ENCODE measurements at places on chromosomes 5 and 9.
A peak's percentile ranks its signal among the peaks of the same experiment; 100 is the strongest.

DNA sequence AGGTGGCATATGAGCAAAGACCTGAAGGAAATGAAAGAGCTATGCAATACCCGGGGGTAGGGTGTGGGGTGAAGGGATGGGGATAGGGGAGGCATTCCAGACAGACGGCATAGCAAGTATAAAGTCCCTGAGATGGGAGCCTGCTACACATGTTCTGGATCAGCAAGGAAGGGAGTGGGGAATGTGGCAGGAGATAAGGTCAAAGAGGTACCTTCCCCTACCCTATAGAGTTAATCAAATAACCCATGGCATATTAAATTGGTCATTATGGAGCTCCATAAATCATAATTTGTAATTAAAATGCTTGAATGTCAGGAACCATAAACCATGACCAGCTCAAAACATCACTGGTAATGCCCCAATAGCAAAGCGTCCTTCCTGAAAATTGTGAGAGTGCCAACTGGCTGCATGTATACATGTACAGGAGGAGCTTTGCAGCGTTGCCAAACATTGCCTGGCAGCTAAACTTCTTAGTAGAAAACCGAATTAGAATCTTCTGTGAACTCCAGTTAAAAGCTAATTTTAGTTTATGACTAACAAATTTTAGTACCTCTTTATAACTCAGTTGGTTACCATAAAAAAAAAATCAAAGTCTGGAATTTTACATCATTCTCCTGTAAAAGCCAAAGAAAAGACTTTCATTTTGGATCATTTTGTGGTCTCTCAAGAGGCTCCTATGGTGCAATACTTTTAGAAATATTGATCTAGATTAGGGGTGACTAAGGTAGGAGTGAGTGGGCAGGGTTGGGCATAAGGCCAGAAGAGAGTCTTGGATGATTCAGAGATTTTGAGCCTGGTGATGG is 4.7 kb downstream of the DNAI1 start:
- DNase-seq: peak; percentile 63

DNA sequence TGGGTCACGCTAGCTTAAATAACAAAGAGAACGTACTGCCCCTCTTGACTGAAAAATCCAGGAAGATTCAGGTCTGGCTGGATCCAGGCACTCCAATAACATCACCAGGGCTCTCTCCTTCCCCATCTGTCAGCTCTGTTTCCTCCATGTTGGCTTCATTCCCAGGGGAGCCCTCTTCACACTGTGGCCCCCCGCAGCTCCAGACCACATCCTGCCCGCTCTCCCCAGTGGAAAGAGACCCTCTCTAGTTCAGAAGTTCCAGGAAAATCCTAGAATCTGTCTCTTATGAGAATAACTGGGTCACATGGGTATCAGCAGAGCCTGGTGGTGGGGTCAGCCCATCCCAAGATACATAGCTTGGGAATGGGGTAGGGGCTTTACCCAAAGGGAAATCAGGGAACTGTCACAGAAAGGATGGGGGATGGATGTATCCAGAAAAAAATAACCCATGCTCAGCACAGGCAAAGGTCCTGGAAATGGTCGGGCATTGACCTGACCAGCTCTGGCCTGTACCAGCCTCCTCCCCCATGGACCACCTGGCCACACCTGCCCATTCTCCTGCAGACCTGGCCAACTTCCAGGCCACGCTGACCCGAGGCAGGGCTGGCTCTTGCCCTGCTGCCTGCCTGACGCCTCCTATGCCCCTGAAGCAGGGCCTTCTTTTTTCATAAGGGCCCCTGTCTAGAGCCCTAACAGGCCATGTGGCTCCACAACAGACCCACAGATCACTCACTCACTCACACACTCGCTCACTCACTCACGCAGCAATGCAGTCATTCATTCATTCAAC is 65.9 kb downstream of the COL23A1 start:
- DNase-seq: no peak

GRCh38 chr5:177132136-177133095 is 1.2 kb upstream of the NSD1 start:
- DNase-seq: no peak

GRCh38 chr9:124220946-124221451 is 36.8 kb upstream of the NEK6 start:
- DNase-seq: no peak

DNA sequence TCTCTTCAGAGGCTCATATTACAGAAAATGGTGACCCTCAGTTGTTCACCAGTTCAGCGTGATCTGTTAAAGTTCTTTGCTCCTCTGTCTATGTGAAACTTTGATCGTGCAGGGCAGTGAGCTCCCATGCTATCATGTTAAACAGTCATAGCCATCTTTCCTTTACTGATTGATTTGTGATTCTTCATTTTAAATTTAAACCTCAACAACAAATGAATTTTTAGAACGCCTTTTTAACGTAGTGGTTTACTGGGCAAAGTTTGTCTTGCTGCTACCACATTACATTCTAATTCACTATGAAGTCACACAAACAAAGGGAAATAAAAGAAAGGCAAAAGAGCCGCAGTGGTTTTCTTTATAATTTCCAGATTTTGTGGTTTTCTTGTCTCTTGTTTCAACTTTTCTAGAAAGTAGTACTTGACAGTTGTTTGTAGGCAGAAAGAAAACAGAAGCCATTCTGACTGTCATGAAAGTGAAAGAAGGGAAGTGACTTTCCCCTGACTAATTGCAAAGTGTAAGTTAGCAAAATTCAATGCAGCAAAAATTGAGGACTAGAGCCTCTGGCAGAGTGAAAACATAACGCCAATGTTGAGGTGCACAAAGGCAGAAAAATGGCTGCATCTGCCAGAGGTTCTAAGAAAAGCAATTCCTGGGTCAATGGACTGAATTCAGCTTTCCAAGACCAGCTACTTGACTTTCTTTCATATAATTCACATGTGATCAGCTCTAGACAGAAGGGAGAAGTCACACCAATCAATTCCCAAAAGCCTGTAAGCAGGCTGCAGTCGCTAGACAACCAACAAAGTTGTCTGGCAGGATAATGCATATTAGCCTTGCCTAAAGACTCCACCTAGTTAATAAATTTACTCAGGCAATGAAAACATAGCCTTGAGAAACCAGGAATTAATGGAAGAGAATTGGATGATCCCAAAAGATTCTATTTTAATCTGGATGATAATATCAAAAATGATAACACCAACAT is 7.1 kb upstream of the IFNA6 start:
- DNase-seq: peak; percentile 30

GRCh38 chr5:39370555-39371366 is 6.5 kb upstream of the C9 start:
- peak; percentile 26 for DNase-seq

GRCh38 chr9:130308081-130308571 is 42.6 kb downstream of the HMCN2 start:
- no peak for DNase-seq

DNA sequence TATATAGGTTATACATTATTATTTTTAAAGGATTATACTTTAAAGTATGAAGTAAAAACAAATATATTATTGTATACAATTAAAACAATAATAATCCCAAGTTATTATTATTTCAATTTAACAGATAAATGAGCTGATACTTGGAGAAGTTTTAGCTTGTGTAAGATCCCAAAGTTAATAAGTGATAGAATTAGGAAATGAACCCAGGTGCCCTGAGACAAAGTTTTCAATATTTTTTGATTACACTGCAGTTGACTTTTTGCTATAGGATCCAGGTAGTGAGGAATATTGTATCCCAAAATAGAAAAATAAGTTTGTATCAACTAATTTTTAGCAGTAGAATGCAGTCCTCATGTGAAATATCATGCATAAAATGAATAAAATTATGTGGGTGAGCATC is 543.2 kb upstream of the ZNF608 start:
- no peak for DNase-seq

GRCh38 chr5:64869419-64869818 is 100.7 kb downstream of the CWC27 start:
- DNase-seq: peak; percentile 22

GRCh38 chr5:134450374-134450773 is 38.7 kb upstream of the CDKN2AIPNL start:
- peak; percentile 43 for DNase-seq

DNA sequence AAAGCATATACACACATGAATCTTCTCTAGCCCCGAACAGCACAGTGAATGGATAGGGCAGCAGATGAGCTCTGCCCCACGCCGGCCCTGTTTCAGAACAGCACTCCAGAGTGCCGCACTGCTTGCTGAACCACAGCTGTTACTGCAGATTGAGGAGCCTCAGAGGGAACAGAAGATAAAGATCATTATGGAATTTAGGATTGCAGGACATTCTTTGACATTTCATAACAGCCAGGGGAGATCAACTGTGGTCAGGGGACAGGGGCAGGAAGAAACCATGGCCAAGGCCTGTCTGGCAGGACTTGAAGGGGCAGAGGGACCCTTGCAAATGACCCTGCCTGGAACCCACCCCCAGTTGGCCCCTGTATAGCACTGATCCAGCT is 20.6 kb downstream of the IRF1 start:
- no peak for DNase-seq

Data from OCI-M1 (cell line).